ENCODE measurements at places on chromosomes 2 and 18. TPM values are rescaled to one million over a fixed set of nuclear protein-coding genes. Genes with fewer than 3 reads are reported as not detected.

DNA sequence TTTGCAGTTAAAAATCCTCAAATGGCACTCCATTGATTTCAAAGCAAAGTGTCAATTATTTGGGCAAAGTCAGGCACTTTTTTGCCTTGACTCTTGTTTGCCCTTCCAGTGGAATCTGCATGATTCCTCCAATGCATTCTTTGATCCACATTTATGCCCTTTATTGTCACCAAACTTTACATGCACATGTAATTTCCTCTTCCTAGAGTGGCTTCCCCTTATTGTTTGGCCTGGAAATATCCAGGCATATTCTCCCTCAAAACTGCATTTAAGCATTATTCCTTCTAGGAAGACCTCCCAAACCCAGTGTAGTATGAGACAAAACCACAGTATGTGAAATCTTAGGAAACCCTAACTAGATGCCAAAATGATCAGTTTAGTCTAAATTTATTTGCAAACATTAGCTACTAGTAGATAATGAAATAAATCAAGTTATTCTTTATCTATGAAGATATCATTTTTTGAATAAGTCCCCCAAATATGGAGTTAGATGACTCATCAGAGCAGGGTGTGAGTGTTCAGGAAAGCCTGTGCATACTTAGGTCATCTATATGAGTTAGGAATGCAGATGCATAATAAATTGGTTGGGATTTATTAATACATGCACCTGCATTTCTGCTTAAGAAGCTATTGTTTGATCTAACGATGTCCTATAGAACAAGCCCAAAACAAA, 433.3 kb upstream of the TCF4 start:
- H3K4me3 ChIP-seq, result no peak overlapping the region
- DNase-seq, result no peak
- peaks cover 3% of the 10 kb centered on the region for H3K4me1 ChIP-seq
- no peaks in the 10 kb centered on the region for H3K27me3 ChIP-seq

GRCh38 chr2:226023383-226023782, 623.9 kb downstream of the NYAP2 start:
- no peak for DNase-seq
- H3K27ac ChIP-seq, result no peak overlapping the region
- no peaks in the 10 kb centered on the region for H3K4me1 ChIP-seq

The IL36G gene
- not detected for total RNA-seq

The QPCT gene
- total RNA-seq, result 1.5 TPM

The SLC4A5 gene
- 4.1 TPM for total RNA-seq

The COL4A3 gene
- total RNA-seq, result 2.2 TPM

DNA sequence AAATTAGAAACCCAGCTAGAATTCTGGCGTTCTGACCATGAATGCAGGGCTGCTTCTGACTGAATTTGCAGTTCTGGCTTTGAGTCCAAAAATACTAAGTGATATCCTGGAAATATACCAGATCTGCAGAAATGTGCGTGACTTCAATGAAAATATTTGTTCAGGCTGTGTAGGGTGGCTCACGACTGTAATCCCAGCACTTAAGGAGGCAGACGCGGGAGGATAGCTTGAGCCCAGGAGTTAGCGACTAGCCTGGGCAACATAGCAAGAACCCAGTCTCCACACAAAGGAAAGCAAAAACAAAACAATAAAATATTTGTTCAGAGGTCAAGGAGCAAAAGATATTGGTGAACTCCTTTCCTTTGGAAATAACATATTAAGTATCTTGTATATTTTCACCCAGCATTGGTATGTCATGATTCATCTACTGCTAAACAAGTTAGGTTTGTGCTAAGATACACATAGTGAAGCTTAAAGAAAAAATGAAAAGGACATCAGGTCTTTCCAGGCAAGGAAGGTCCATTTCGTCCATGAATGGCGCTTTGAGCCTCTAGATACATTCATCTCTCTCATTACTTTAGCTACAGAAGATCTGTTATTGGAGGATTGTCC, 239.2 kb downstream of the CMPK2 start:
- no peak overlapping the region for H3K27ac ChIP-seq
- no peak for DNase-seq
- no peaks in the 10 kb centered on the region for H3K36me3 ChIP-seq
- H3K27me3 ChIP-seq, result no peaks in the 10 kb centered on the region
- no peaks in the 10 kb centered on the region for H3K4me1 ChIP-seq

The PLGLB1 gene
- total RNA-seq, result 3.3 TPM

The NDUFB3 gene
- total RNA-seq, result 329 TPM

The SERPINB5 gene
- total RNA-seq, result not detected

GRCh38 chr2:233247744-233248143, 3.7 kb upstream of the ATG16L1 start:
- H3K4me3 ChIP-seq, result no peak overlapping the region
- H3K4me1 ChIP-seq, result peaks cover under 1% of the 10 kb centered on the region
- no peak overlapping the region for H3K27ac ChIP-seq
- no peak for DNase-seq
- H3K27me3 ChIP-seq, result no peaks in the 10 kb centered on the region
- no peaks in the 10 kb centered on the region for H3K36me3 ChIP-seq

The CFC1 gene
- total RNA-seq, result not detected

The BOLL gene
- total RNA-seq, result not detected

GRCh38 chr2:6876309-6876708, 1.3 kb upstream of the RSAD2 start:
- no peaks in the 10 kb centered on the region for H3K27me3 ChIP-seq
- peaks cover 56% of the 10 kb centered on the region for H3K4me1 ChIP-seq
- H3K4me3 ChIP-seq, result no peak overlapping the region

DNA sequence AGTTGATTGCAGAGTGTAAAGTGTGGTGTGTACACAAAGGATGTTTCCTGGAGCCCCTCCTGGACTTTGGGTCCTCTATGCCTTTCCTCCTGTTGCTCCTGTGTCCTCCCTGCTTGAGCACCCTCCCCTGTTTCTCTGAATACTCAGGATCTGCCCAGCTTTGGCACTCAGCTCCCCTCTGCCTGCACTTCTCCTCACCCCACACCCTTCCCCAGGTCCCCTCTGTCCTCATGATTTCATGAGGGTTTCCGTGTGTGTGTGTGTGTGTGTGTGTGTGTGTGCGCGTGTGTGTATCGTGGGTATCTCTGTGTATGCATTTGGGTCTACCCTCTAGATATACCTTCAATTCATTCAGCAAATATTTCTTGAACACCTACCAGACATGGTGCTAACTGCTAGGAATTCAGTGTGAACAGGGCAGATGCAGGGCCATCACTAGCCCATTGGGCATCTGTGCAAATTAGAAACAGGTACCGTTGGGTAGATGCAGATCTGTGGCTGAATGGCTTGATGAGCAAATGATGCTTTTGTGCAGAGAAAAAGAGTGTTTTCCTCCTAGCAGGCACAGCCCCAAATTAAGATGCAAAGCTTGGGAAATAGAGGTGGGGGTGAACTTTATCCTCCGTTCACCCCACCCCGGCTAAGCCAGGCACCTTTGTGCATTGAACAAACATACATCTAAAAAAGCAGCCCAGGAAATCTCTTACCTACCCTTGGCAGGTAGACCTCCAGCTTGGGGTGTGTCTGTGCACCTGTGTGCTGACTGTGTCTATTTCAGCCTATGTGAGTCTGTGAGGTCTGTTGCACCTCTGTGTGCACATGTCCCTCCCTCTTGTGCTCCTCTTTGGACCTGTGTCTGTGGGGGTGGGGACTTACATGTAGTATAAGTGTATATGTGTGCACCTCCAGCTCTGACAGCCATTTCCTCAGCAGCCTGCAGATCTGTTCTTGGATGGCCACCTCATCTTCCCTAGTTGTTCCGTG, 60.0 kb upstream of the EPAS1 start:
- no peaks in the 10 kb centered on the region for H3K4me1 ChIP-seq
- no peak for DNase-seq
- no peaks in the 10 kb centered on the region for H3K36me3 ChIP-seq
- no peak overlapping the region for H3K27ac ChIP-seq
- no peaks in the 10 kb centered on the region for H3K27me3 ChIP-seq

- H3K27me3 ChIP-seq, result no peaks in the 10 kb centered on the region
- DNase-seq, result no peak
- H3K36me3 ChIP-seq, result no peaks in the 10 kb centered on the region
- H3K4me1 ChIP-seq, result no peaks in the 10 kb centered on the region
- no peak overlapping the region for H3K27ac ChIP-seq
Observed at GRCh38 chr2:150653351-150653750, 165.9 kb upstream of the RND3 start.

The ZNF385B gene
- 1.6 TPM for total RNA-seq

DNA sequence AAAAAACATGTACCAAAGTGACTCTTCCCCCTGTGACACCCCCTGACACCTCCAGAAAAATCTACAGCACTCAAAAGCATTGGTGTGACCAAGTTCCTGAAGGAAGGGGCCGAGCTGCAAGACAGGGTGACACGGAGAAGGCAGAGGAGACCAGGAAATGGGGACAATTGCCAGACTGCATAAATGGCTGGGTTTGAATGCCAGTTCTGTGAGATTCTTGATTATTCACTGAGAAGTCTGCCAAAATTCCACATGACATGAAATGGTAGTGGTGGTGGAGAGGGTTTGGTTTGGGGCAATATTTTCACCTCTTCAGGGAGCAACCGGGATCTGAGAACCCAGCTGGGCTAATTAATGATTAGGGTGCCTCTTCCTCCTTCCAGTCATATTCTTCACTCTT, 178.5 kb downstream of the ARL4C start:
- H3K4me1 ChIP-seq, result no peaks in the 10 kb centered on the region
- no peak overlapping the region for H3K27ac ChIP-seq
- H3K27me3 ChIP-seq, result no peaks in the 10 kb centered on the region
- H3K36me3 ChIP-seq, result no peaks in the 10 kb centered on the region
- H3K4me3 ChIP-seq, result no peak overlapping the region

DNA sequence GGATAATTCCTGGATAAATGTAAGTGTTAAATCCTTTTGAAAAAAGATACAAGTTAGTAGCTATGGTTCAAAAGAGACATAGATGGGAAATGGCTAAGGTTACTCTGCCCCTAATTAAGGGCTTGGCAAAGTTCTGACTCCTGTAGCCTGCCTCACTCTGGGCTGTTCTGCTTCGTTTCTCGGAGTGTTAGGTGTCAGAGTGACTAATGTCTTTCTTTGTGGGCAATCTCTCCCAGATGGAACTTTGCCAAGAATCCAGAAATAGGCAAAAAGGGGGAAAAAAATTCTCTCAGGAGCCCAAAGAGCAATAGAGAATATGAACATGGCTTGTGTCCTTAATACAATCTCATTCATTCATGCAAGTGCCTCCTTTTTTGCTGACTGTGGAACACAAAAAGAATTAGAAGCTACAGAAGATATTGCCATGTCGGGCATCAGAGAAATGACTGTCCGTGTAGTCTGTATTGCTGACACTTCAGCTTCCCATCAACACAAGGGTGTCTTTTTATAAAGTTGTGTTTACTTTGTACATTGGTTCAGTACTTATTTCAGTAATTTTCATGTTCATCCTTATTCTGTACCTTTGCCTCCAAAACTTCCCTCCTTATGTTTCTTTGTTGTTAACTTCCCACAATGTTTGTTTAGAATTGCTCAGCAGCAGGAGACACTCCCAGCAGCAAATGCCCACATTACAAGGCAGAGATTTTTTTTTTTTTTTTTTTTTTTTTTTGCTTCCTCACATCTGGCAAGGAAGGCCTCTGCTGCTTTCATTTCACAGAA, 134.0 kb downstream of the FTCDNL1 start:
- DNase-seq, result no peak
- H3K36me3 ChIP-seq, result no peaks in the 10 kb centered on the region
- no peak overlapping the region for H3K4me3 ChIP-seq
- no peak overlapping the region for H3K27ac ChIP-seq

- no peak overlapping the region for H3K27ac ChIP-seq
- H3K36me3 ChIP-seq, result no peaks in the 10 kb centered on the region
- no peak for DNase-seq
- peaks cover 24% of the 10 kb centered on the region for H3K4me1 ChIP-seq
- no peak overlapping the region for H3K4me3 ChIP-seq
Observed at GRCh38 chr2:43524177-43524965, 71.5 kb downstream of the THADA start.

The LIMS4 gene
- 5.3 TPM for total RNA-seq

The TMEM37 gene
- total RNA-seq, result 1.0 TPM

DNA sequence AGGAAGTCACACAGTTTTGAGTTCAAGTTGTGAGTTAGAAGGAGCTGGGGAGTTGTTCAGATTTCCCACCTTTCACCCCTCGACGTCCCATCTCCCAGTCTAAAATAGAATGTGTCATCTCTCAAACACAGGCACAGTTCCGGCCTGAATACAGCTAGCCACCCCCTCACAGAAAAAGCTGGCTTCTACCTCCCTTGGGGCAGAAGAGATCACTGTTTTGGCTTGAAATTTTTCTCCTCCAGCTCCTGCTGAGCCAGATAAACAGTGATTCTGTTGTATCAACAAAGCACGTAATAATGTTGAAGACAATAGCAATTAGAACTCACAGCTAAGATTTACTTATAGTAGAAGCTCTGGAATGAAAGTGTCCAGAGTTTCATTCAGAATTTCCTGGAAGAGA, 74.7 kb downstream of the KIAA2012 start:
- H3K36me3 ChIP-seq, result no peaks in the 10 kb centered on the region
- no peak overlapping the region for H3K4me3 ChIP-seq
- no peaks in the 10 kb centered on the region for H3K27me3 ChIP-seq
